ENCODE measurements at places on chromosomes 7 and 10.

- no peak for DNase-seq
Measured at GRCh38 chr7:34081935-34082334, 176.6 kb downstream of the BMPER start.

- DNase-seq, result no peak
Measured at GRCh38 chr10:108721874-108722273, 1201.4 kb downstream of the XPNPEP1 start.

DNA sequence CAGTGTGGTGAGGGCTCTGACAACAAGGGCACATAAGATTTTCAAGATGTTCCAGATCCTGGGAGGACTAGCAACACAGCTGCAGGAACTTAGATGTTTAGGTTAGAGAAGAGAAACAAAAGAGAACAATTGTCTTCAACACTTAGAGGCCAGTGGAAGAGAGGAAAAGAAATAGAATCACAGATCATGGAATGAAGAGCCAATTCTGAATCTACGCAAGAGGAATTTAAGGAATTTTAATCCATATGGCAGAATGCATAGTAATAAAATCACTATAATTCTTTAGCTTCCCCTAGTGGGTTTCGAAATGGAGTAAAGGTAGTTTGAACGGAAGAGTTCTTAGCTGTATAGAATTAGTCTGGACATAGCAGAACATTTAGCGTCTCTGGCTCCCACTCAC is 114.6 kb upstream of the LRRTM3 start:
- no peak for DNase-seq

DNA sequence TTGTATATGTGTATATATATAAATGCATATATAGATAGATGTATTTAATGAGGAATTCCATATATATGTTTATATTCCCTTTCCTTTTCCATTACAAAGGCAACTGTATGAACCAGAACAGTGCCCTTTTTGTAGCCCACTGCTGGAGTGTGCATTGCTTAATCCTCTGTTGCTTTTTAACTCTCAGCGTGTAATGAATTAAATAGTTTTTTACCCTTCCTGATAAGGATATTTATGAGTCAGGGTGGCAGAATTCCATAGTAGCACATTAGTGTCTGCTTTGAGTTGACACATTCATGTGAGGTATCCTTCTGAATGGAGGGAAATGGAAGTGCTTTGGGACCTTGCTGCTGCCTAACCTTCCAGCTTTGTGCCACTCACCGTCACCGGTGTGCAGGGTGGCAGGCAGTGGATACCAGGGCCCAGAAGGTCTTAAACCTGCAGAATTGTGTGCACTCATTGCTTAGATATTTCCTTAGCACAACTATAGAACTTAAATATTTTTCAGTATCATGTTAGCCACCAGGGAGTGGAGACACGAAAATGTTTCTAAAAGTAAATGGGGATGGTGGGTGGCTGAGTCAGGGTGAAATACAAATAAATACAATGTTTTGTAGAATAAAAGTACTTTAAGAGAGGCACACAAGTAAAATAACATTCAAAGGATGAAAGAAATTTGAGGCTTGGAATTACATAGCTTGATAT is 117.9 kb downstream of the SND1 start:
- no peak for DNase-seq

- no peak for DNase-seq
Measured at GRCh38 chr7:37784015-37784414, 64.4 kb upstream of the NME8 start.

- DNase-seq, result no peak
Measured at GRCh38 chr10:73843261-73843660, 31.1 kb downstream of the CAMK2G start.

DNA sequence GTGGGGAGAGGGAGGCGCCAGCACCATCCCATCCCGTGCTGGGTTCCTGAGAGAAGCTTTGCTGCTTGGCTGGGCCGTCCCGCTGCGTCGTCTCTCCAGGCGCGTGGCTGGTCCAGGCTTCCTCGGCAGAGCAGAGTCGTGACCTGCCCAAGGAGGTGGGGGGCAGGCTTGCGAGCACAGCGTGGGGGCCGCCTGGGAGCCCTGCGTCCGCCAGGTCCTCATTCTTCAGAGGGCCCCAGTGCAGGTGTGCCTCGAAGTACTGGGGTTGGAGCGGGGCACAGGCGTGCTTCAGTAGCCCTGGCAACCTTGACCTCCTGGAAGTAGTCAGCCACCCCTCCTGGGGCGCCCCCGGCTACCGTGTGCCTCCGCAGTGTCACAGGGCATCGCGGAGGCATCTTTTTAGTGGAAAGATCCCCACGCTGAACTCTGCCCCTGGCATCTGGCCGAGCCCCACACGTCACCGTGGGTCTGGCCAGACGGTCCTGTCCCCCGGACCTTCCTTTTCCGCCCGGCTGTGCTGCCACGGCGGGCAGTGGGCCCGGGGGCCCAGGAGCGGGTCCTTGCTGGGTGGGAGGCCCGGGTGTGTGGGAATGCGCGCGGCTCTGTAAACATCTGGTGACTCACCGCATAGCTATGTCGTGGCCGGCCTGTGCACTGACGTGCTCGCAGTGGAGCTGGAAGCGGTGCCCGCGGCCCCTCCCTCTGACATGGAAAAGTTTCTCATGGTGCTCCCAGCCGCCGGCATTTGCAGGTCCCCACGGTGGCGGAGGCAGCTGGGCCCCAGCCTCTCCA is 6.4 kb downstream of the MAFK start:
- DNase-seq, result no peak

DNA sequence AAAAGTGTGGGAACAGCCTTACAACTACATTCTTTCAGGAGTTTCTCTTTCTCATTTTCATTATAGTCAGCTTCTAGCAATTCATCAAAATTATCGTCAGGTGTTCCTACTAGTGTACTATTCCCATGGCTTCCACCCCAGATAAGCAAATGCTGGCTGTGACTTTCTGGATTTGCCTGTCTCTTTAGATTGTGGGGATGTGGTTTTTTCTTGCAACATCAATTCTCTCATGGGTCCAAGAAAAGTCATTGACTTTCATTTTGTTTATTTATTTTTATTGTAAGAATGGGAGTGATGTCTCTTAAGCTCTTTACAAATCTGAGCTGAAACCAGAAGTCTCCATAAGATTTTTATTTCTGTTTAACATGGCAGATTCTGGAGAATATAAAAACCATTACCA is 349.7 kb upstream of the SEMA3C start:
- no peak for DNase-seq

GRCh38 chr7:22433710-22434460 is 66.1 kb downstream of the STEAP1B start:
- no peak for DNase-seq

DNA sequence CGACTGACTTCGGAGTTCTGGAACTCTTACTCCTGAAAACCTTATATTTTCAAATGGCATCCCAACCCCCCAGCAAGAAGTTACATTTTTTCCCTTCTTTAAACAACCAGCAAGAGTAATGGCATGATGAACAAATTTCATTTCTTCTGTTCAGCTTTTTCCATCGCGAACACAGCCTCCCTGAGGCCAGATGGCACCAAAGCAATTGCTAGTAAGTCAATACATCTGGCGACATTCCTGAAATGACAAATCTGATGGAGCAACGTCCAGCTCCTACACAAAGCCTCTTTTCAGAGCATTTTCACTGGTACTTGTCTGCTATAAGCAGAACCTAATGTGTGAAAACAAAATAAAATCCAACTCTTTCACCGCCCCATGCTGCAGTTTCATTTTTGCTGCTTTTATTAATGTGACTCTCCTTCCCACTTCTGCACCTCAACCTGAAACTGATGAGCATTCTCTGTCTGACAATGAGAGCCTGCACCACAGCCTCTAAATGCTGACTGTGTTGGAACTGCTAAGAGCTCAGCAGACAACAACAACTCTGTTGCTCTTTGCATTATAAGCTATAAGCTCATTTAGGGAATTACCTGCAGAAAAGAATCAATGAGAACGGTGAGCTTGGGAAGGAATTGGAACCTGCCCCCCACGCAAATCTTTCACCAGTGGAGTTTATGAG is 229.8 kb downstream of the FGFR2 start:
- no peak for DNase-seq

- no peak for DNase-seq
Measured at GRCh38 chr10:11156480-11156879, 138.8 kb downstream of the CELF2 start.

GRCh38 chr7:95614442-95614940 is 18.2 kb upstream of the PDK4 start:
- DNase-seq, result no peak

- no peak for DNase-seq
Measured at GRCh38 chr10:7794251-7795026, 6.5 kb downstream of the ATP5F1C start.

- no peak for DNase-seq
Measured at GRCh38 chr10:100245484-100246220, 16.3 kb upstream of the CHUK start.

GRCh38 chr7:107922886-107923285 is 31.9 kb downstream of the DLD start:
- no peak for DNase-seq

- no peak for DNase-seq
Measured at GRCh38 chr10:130230036-130230435, 93.8 kb downstream of the GLRX3 start.

DNA sequence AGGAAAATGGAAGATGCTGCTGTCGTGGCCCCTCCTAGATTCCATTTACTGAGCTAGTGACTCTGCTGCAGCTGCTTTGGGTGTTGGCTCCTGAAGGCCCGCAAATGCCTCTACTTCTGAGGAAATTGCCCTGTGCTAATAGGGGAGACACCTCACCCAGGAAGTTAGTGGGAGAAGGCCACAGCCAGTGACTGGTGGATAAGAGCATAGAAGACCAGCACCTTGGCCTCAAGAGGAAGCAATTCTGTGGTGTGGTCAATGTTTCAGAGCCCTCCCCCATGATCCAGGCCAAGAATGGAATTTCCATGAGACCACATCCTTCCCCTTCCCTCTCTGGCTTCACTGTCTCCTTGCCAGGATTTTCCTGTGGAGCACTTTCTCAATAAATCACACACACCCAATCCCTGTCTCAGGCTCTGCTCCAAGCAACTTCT is 25.0 kb upstream of the FZD1 start:
- no peak for DNase-seq

- DNase-seq, result no peak
Measured at GRCh38 chr10:131254859-131255252, 56.7 kb downstream of the TCERG1L start.

DNA sequence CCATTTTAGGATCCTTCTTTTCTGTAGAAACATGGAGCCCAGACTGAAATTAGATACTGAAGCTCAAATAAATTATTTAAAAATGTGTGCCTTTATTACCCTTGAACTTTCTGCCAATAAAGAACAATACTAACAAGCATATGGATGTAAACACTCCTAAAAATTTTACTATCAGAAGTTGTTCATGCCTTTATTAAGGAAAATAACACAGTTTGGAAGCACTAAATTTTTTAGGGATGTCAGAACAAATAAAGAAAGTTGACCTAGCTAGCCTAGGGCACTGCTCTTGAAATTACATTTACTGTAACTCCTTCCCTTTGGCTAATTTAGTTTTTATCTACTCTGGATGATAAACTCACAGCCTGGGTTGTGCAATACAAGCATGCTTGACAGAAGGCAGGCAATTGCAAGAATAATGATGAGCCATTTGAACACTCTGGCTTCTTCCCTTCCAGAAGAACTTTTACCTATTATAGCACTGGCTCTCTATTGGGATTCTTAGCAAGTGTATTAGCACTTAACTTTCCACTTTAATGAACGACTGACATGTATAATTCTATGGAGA is 351.7 kb upstream of the C7orf33 start:
- DNase-seq, result no peak

GRCh38 chr10:110764378-110764777 is 107.3 kb upstream of the PDCD4 start:
- DNase-seq, result no peak

DNA sequence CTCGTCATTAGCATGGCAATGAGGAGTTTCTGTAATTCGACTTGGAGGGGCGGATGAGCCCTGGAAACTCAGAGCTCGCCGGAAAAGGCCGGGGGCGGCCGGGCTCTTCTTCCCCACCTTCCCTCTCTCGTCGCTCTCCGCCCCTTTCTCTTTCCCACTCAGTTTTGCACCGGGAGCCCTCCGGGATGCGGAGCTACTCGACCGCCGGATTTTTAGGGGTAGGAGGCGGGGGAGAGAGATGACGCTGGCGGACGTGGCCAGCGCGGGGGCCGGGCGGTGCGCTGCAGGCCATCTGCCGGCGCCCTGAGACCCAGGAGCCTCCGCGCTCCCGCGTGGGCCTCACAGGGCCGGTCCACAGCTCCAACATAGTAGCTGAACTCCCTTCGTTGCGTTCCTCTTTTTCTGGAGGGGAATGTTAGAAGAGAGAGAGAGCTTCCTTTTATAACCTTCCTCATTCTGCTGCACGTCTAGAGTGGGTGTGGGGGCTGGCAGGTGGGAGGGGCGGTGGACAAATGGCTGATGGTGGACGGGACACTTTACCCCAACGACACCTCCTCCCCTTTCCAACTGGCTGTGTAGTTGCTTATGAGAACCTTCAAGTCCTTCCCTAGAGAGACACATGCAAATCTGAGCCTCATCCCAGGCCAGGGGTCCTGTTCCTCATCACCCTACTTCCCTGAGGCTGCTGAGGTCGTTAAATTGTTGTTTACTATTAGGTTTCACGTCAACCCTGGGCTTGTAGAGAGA is 1.1 kb upstream of the HOXA1 start:
- no peak for DNase-seq

- no peak for DNase-seq
Measured at GRCh38 chr7:128235471-128235870, 5.6 kb upstream of the LEP start.

DNA sequence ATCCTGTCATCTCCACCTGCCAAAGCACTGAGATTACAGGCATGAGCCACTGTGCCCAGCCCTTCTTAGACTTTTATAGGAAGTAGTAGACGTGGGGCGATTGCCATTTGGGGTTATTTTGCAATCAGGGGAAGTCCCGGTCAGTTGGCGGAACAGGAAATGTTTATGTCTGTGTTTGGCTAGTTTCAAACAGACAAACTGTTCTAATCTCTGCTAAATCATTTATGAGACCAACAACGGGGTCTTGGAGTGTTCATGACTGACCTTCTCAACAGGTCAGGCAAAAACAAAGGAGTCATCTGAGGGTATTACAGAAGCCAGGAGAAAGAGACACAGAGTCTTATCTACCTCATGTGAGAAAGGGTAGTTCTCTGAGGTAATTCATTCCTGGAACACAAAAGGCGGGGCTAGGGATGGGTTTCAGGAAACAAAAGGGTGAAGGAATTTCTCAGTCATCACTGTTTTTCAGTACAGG is 6.6 kb upstream of the TPK1 start:
- DNase-seq, result no peak

GRCh38 chr10:96683710-96684109 is 36.6 kb downstream of the PIK3AP1 start:
- DNase-seq, result no peak

- DNase-seq, result no peak
Measured at GRCh38 chr7:29445736-29446135, 117.9 kb upstream of the PRR15 start.

DNA sequence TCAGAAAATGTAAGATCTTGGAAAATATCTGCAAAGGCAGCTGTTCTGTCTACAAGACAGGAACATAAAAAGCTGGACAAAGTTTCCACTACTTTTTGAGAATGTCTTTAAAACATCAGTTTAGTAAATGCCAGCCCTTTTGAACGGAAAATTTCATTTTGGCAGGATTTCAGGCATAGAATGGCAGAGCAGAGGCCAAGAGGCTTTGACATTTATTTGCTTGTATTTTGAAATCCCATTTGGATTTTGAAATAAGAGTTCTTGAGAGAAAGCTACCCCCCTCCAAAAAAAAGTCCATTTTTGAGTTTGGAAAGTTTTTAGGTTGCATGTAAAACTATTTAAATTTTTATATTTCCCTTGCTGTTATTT is 3.1 kb upstream of the ETV1 start:
- DNase-seq, result no peak

- DNase-seq, result no peak
Measured at GRCh38 chr10:129716881-129717280, 247.2 kb downstream of the EBF3 start.

Data from T follicular helper cell (primary cell).